ENCODE measurements at places on chromosomes 16 and 17. TPM values are rescaled to one million over a fixed set of nuclear protein-coding genes. Genes with fewer than 3 reads are reported as not detected.

DNA sequence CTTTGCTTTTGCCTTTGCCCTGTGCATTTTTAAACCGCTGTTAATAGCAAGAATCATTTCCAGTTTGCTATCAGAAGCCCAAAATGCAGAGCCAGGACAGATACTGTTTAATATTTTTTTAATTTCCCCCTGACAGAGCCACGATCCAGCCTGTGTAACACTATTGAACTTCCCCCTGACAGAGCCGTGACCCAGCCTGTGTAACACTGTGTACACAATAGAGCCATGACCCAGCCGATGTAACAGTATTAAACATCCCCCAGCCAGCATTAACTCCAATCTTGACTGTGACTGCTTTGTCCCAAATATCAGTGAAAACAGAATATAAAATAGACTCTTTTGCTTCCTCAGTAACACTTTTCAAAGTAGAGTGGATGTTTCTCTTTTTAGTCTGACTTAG lies 607.9 kb upstream of the CDH5 start:
- no peak for DNase-seq

DNA sequence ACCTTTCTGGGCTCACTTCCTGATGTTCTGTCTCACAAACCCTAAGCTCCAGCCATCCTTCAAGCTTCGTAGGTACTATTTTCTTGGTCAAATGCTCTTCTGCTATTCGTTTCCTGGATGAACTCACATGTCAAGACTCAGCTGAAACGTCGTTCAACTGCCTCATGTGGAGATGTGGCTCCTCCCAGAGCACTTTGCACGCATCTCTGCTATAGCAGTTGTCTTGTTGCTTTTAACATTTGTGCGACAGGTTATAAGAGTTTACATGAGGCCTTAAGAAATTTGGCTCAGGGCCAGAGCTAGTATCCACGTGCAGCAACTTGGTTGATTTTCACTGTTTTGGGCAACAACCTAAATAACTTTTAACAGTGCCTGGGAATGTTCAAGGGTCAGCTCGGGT lies 2.8 kb upstream of the KRT40 start:
- DNase-seq = no peak

- no peak for DNase-seq
Measured at GRCh38 chr16:88732172-88732960, 26.1 kb downstream of the CTU2 start.

The PFN1 gene
- 2,428 TPM for total RNA-seq

- DNase-seq = no peak
Measured at GRCh38 chr17:66813296-66813695, 21.6 kb upstream of the CACNG5 start.

The CACNG5 gene
- not detected for total RNA-seq

- DNase-seq = peak; percentile 70
Measured at GRCh38 chr17:43360376-43360738, 38.4 kb upstream of the ARL4D start.

DNA sequence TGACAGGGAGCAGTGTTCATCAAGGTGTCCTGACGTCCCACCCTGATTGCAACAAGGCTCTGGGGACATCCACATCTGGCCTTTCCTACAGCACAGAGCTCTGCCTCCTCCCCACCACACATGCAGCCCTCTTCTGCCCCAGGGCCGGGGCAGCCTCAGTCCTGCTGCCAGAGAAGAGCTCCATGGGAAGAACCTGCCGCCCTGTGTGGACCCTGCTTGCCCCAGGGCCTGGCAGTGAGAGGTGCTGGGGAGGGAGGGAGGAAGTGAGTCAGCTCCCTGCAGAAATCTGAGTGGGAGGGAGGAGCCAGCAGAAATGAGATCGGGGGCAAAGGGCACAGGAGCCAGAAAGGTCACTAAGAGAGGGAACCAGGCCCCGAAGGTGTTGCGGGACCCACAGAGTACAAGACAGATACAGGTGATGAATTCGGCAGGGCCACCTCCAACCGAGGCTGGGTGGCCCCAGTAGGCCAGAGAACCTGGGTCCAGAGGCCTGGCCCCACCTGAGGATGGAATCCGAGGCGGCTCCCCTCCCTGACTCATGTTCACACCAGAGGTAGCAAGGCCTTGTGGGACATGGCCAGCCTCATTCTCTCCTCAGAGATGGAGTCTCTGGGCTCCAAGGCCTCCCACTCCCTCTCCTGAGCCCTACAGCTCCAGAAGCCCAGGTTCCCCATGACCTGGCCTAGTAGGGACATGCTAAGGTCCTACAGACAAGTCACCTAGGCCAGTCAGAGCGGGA lies 24.8 kb downstream of the MYO18A start:
- peak; percentile 64 for DNase-seq

DNA sequence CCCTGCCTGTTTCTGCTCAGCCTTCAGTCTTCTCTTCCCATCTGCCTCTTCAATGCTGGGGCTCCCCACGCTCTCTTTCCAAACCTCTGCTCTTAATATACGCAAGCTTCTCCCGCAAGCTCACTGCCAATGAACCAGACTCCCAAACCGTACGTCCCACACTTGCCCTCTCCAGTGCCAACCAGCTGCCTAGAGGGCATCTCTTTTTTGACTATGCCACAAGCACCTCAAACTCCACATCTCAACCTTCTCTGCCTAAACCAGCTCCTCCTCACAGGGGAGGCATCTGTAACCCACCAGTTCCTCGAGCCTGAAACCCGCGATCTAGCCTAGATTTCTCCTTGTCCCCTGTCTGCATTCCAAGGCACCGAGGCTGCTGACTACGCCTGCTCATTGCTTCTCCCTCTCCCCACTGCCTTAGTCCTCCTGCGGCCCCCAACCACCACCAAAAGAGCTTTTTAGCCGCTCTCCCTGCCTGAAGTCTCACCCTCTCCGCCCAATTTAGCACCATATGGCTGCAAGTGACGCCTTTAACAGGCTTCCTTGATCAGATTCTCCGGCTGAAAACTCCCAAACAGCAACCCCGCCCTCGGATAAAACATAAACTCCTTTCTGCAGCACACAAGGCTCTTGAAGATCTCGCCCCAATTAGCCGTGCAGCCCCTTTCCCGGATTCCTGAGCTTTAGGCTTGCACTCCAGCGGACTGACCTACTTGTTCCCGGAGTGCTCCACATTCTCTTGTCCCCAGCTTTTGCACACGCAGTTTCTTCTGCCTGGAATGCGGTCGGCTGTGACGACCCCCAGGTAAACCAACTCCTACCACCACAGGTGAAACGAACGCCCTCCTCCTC lies 1.5 kb downstream of the GGA2 start:
- no peak for DNase-seq

DNA sequence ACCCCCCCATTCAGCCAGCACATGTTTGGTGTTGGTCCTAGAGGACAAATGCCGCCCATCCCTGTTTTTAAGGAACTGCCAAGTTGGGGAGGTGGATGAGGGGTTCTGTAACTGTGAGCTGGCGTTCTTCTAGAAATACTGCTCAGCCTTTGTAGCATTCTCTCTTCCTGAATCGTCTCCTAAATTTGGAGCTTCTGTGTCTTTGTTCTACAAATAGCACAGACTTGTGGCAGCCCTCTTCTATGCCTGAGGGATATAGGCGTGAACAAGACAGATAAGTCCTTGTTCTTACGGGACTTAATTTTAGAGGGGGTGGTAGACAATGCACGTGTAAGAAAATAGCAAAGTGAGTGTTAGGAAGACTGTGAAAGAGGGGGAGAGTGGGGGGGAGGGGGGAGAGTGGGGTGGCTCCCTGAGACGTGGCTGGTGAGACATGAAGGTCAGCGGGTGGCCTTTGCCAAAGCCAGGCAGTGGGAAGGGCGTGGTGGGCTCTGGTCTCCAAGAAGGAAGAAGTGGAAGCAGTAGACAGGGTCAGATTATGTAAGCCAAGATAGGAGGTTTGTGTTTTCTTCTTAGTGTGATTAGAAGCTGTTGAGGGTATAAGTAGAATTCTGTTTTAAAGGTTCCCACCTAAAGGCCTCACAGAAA lies 9.9 kb downstream of the MFSD11 start:
- no peak for DNase-seq

Measured in activated CD4-positive, alpha-beta T cell treated with anti-CD3 and anti-CD28 coated beads, Interleukin-2, amount 10 ng/mL, durations not matched to agents 7 days and 5 days (primary cell).